ENCODE measurements at places on chromosomes 5 and 9. TPM values are rescaled to one million over a fixed set of nuclear protein-coding genes. Genes with fewer than 3 reads are reported as not detected.

IL5 gene
- 0.47 TPM for total RNA-seq

PITX1 gene
- total RNA-seq = 31.8 TPM

SAPCD2 gene
- total RNA-seq = 20.3 TPM

RASGRF2 gene
- total RNA-seq = 1.1 TPM

TMC1 gene
- not detected for total RNA-seq

C9orf50 gene
- total RNA-seq = not detected

DDX4 gene
- 0.05 TPM for total RNA-seq

HAVCR2 gene
- 0.52 TPM for total RNA-seq

ENTREP1 gene
- total RNA-seq = 0.86 TPM
